ENCODE measurements at places on chromosomes 11 and 22.

DNA sequence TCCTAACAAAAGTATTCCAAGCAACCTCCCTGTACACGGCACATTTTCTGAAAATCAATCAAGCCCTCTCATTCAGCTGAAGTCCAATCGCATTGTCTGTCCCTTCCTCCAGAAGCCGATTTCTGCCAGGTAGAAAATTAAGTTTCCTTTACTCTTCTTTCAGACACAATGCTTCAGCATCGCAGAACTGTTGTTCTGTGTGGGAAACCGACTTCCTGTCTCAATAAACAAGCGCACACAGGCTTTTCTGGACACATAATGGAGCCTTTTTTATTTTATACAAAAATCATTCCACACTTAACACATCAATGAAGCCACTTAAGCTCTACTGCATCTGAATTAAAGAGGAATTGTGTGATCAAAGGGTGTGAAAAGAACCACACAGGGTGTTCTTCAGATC is 75.6 kb downstream of the BLID start:
- DNase-seq: no peak

DNA sequence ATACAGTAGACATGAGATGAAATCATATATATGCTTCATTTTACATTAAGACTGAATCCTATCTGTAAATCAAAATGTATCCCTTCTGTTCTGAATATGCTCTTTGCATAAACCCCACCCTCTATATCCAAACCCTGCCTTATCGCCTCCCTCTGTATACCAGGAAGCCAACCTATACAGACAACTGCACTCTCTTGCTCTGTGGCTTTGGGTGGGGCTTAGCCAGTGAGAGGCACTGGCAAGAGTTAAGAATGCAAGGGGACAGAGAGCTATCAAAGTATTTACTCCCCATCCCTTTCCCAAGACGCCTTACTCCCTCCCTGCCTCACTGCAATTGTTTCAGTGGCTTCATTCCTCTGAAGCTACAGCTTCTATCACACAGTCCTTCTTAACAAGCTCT is 309.8 kb downstream of the TTC28 start:
- DNase-seq: no peak

DNA sequence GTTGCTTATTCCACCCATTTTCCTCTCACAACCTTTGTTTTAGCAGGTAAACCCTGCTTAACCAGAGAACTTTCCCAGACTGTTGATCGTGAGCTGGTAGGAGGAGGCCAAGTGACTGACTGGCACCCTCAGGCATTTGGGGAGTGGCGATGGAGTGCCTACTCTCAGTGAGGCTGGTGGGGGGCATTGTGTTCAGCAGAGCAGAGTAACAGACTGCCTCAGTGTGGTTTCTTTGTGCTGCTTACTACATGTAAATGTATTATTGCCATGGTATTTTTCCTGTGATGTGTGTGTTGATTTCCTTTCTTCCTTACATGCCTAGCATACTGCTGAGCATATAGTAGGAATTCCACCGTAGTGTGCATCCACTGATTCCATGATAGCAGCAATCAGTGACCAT is 2.6 kb downstream of the MARK2 start:
- DNase-seq: no peak

DNA sequence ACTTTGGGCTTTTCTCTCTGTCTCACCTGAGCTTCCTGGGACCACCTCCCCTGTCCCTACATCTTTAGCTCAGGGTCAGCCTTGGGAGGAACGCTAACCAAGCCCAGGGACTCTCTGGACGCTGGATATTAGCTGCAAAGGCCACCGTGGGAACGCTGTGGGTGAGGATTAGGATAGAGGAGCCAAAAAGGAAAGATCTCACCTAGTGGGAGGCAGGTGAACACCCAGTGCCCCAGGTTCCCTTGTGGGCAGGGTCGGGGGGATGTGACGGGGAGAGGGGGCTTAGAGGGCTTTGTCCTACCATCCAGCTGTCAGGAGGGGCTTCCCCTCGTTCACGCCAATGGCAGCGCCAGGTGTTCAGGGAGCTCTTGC is 50.2 kb downstream of the LINC01488 start:
- no peak for DNase-seq

DNA sequence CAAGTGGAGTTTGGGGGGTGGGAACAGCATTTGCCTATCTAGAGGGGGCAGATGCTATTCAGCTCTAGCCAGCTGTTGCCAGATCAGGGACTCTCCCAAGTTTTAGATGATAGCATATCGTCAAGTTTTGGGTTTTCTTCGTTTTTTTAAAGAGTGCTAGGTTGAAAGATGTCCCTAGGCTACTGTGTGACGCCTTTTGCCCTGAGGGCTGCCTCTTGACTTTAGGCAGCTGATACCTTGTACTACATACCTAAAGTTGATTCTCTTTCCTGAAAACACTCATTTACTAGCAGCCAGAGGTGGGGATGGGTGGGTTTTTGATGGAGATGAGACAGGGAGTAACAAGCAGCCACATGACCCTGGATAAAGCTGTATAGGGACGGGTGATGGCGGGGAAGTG is 87.1 kb downstream of the ABTB2 start:
- DNase-seq: no peak

- DNase-seq: no peak
Observed at GRCh38 chr22:45296628-45297297, 12.0 kb downstream of the UPK3A start.

DNA sequence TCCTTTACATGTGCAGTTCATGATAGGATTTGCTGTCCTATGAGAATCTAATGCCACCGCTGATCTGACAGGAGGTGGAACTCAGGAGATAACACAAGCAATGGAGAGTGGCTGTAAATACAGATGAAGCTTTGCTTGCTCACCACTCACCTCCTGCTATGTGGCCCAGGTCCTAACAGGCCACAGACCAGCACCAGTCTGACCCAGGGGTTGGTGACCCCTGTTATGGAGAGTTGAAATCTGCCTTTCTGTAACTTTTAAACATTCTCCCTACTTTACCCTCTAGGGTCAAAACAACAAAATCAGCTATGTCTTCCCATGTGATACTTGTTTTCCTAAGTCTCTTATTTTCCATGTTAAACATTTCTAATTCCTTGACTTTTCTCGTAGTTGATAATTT is 48.7 kb upstream of the BARX2 start:
- DNase-seq: no peak

- DNase-seq: no peak
Observed at GRCh38 chr11:39432929-39433328, 2026.5 kb downstream of the LRRC4C start.

- DNase-seq: no peak
Observed at GRCh38 chr11:39965701-39966100, 1493.8 kb downstream of the LRRC4C start.

GRCh38 chr11:44311339-44312261 is 1.7 kb upstream of the ALX4 start:
- no peak for DNase-seq

GRCh38 chr11:1652771-1653540 is 23.4 kb downstream of the KRTAP5-5 start:
- DNase-seq: peak; percentile 77

GRCh38 chr11:79694368-79694767 is 253.5 kb upstream of the TENM4 start:
- DNase-seq: no peak

DNA sequence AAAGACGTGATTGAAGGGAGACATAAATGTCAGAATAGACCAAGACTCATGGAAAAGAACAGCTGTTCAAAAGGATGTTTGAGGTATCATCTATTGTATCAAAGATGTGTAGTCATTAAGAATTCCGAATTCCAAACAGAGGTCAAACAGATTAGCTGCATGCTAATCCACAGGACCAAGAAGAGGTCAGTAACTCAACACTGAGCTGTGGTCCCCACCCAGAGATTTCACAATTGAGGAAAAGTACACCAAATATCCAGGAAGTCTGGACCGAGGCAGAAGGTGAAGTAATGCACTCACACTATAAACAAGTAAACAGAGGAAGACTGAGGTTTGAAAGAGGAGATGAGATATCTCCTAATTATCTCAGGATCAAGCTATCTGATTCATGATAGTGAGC is 29.6 kb upstream of the OR5P2 start:
- DNase-seq: no peak

DNA sequence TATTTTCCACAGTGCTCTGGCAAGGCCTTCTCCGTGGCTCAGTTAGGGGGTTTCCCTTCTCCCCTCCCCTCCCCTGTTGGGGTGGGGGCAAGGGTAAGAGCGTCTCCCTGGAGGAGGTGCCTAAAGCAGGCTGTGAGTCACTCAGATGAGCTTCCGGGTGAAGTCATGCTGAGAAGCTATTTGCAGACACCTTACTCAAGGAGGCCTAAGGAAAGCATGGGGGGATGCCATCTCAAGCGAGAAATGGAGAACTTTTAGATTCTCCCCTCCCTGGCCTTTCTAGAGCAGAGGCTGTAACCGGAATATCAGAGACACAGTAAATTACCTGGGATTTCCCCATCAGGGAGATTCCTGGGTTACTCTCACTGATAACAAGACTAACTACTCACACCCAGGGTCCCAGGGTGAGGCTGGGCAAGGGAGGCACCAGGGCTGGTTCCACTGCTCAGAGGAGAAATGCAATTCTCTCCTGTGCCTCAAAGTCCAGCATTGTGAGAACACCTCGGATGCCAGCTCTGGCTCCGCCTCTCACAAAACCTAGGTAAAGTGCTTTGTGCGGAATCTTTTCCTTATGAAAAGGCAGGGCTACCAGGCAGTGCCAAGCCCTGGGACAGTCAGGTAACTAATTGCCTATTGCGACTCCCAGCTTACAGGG is 123.6 kb downstream of the ABTB2 start:
- DNase-seq: no peak

DNA sequence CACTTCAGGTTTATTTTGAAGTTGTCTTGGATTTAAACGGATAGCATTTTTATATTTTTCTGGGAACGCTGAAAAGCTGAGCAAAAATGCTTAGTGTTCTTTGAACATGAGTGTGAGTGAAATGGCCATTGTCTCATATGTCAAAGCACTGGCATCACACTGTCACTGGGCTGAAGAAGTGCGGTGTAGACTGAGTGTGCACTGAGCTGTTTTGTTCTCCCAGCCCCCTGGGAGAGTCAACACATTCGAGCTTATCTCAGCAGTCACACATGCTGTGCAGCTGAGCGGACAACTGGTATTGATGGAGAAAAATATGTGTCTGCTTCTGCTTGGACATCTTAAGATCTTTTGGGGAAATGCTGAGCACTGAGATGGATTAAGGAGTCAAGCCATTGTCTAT is 90.8 kb downstream of the TECTA start:
- DNase-seq: no peak

DNA sequence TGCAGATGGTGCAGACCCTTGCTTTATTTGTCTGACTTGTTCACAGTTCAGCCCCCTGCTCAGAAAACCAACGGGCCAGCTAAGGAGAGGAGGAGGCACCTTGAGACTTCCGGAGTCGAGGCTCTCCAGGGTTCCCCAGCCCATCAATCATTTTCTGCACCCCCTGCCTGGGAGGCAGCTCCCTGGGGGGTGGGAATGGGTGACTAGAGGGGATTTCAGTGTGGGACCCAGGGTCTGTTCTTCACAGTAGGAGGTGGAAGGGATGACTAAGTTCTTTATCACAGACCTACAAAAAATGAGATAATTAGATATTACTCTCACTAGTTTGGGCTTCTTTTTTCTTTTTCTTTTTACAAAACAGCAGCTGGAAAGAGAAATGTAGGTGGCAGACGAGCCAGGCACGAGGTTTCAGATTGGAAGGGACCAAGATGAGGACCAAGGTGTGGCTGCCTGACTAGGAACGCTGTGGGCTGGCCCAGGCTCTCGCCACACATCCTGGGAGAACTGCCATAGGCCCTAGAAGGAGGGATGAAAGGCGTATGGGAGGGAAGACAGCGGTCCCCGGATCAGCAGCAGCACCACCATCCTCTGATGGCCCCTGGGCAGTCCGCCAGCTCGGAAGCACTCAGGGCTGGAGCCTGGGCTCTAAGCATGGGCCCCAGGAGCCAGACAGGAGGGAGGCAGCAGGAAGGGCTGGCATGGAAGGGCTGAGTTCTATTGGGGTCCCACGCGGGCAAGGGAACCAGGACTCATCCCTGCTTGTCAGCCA is 14.2 kb downstream of the TXN2 start:
- DNase-seq: peak; percentile 5

DNA sequence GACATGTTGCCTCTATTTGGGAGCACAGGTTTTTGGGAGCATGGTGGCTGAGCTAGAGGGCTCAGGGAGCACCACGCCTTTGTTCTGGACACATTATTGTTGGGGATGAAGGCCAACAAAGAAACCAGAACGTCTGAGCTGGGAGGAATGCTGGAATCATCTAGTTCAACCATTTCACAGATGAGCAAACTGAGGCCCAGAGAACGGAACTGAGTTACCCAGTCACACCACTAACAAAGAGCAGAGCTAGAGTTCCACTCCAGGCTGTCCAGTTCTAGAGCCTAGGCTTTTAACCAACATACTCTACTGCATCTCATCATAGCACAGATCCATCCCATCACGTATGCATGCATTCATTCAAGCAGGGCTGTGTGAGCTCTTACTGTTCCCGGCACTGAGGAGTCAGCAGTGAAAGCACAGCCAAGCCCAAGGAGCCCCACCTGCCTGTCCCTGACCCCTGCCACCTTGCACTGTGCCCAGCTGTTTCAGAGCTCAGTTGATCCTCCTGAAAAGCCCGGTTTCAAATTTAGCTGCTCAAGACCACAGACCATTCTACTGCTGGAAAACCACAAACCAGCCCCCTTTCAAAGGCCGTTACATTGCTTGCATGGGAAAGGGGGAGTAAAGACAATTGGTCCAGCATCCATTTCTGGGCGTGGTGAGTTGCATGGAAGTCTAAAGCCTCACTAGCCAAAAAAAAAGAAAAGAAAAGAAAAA is 16.9 kb upstream of the TCF20 start:
- DNase-seq: no peak

GRCh38 chr11:32056438-32056837 is 34.4 kb upstream of the RCN1 start:
- DNase-seq: no peak

DNA sequence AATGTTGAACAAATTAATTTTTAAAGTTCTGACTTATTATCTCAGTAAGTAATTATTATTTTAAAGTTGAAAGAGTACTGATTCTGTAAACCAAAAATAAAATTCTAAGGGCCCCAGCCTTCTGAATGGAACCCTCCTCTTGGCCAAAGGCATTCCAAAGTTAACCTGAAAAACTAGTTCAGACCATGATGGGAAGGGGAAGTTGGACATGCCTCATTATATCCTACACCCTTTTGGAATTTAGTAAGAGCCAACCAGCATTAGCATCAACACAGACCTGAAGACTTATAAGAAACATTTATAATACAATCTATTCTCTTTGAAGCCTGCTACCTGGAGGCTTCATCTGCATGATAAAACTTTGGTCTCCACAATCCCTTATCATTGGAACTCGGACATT is 18.9 kb downstream of the LGR4 start:
- no peak for DNase-seq

- no peak for DNase-seq
Observed at GRCh38 chr22:35641494-35642120, 6.6 kb upstream of the APOL6 start.

Measured in NCI-H1417 (cell line).